ENCODE measurements at places on chromosomes 7 and 10.

DNA sequence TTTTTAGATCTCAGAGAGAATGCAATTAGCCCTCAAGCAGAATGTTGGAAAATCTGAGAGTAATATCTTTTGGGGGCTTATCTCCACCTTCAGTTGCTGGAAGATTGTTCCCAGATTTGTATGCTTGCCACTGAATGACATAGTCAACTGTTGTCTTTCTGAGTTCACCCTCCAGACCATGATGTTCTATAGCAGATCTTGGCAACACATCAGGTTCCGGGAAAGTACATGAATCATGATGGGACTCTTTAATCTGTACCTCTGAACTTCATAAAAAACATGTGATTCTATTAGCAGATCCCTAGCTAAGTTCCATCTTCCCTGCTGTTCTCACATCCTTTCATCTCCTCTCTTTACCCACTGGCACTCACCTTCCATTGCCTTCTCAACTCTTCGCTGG lies 68.9 kb downstream of the PLCE1 start:
- DNase-seq, result no peak

- no peak for DNase-seq
Measured at GRCh38 chr7:19376538-19376937, 231.3 kb upstream of the FERD3L start.

DNA sequence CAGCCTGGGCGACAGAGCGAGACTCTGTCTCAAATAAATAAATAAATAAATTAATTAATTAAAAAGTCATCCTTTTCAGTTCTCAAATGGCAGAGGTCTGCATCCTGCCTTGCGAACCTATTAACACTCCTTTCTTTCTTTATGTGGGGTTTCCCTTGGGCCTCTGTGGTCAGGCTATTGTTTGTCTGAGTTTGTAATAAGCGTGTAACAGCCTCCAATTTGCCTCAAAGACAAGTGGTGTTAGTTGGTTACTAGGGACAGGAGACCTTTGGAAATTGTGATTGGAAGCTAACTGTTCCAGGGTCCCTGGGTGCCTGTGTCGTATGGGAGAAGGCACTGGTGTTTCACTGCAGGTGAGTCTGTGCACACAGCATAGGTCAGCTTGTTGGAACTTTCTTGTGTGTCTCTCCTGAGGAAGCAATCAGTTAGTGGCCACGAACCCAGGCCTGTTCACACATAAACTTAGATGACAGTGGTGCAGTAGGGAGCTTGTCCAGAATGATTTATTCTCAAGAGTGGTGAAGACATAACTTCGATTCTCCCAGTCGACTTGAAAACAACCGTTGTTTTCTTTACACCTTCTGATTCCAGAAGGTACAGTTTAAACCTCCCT lies 33.5 kb downstream of the TCF7L2 start:
- DNase-seq, result no peak

- DNase-seq, result no peak
Measured at GRCh38 chr7:129832701-129833227, 120.0 kb downstream of the UBE2H start.

GRCh38 chr7:41540601-41541000 lies 162.3 kb downstream of the INHBA start:
- DNase-seq, result no peak

- DNase-seq, result peak; percentile 30
Measured at GRCh38 chr7:139602143-139602722, 78.7 kb downstream of the CLEC2L start.

All from CD4-positive, alpha-beta memory T cell (primary cell).